Kidney tubule cell (primary cell): ENCODE measurements at places on chromosomes 12 and 14.

- DNase-seq, result peak; percentile 89
Measured at GRCh38 chr12:40099423-40099853, 6.4 kb downstream of the SLC2A13 start.

DNA sequence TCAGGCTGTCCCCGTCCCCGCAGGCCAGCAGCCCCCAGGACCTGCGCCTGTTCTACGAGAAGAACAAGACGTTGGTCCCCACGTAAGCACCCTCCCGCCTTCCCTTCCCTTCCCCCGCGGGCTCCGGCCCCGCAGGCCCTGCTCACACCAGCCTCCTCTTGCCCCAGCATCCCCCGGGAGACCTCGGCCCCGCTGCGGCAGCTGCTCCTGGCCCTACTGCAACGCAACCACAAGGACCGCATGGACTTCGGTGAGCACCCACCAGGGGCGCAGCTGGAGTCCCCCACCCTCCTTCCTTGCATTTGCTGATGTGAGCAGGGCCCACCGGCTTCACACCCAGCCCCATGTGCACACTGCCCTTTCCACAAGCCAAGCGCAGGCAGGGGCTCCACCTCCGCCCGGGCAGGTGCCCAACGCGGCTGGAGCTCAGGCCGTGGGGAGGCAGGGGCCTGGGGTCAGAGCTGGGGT, 15.4 kb downstream of the ULK1 start:
- no peak for DNase-seq

DNA sequence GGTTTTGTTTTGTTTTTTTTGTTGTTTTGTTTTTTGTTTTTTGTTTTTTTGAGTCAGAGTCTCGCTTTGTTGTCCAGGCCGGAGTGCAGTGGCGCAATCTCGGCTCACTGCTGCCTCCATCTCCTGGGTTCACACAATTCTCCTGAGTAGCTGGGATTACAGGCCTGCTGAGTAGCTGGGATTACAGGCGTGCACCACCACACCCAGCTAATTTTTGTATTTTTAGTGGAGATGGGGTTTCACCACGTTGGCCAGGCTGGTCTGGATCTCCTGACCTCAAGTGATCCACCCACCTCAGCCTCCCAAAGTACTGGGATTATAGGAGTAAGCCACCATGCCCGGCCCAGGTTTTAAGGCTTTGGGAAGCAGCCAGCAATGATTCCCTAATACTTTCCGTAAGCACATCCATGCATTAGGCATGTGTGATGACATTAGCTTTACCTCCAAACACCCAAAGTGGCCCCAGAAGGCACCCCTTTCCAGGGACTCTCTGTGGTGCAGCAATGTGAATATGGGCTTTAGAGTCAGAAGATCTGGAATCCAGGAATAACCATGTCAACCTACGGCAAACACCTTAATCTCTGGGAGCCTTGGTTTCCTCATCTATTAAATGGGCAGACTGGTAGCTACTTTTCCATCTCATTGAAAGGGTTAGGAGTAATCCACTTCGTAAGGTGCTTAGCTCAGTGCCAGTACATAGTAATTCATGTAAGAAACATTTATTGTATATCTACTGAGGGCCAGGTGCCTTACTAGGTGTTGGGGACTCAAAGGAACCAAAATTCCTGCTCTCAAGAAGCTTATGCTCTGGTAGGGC, 152.9 kb downstream of the ZFP36L1 start:
- DNase-seq, result no peak

- DNase-seq, result no peak
Measured at GRCh38 chr12:42516573-42516972, 73.0 kb downstream of the PRICKLE1 start.

DNA sequence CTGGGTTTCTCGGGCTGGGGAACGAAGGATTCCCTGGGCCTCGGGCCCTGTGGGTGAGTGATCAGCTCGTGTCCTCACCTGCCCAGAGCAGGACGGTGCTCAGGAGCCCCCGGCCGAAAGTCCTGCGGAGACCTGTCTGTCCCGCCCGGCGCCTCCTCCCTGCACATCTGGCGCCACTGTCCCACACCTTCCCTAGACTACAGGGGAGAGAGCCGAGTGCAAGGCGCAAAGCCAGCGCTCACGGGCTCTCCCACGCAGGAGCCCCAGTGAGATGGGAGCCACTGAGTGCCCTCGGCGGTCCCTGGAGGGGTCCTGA, 13.1 kb upstream of the TEX22 start:
- DNase-seq, result no peak

DNA sequence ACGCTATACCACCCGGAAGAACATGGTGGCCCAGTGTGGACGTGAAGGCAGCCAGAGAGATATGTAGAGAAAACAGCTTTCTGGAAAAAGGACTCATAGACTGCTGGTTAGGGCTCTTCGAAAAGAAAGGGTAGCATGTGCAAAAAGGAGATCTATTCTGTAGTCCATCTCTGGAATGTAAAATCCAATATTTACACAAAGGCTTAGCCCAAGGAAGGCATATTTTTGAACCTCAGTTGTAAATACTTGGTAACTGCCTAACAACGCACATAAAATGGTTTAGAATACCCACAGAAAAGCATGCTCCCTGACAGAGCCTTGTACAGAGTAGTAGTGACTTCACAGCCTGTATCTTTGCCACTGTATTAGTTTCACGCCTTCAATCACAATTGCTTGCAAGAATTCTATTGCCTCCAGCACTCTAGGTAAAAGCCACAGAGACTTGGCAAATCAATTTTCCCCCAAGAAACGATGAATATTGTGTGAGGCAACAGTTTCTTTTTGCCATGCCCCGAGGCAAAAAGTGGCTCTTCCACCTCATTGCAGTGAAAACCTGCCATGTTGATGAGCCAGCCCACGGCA, 59.2 kb downstream of the TRIM9 start:
- DNase-seq, result no peak

DNA sequence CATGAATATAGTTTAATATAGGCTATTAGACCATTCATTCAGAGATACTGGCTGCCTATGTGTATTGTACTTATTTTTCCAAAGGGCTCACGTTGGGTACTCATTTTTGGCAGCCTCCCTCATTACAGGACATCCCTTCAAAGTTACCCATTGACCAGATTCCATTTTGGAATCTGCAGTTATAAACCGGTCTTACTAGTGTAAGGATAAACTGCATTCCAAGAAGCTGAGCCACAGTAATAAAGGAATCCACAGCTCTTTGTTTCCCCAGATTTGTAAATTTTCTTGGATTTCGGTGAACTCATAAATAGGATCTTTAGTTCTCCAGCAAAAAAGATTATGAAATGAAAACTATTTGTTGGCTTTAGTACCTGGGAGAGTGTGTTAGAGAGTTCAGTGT, 18.9 kb upstream of the CFL2 start:
- DNase-seq, result peak; percentile 87
